Heart right ventricle (tissue), 16 donors: ENCODE measurements at places on chromosomes 7 and 10.

DNA sequence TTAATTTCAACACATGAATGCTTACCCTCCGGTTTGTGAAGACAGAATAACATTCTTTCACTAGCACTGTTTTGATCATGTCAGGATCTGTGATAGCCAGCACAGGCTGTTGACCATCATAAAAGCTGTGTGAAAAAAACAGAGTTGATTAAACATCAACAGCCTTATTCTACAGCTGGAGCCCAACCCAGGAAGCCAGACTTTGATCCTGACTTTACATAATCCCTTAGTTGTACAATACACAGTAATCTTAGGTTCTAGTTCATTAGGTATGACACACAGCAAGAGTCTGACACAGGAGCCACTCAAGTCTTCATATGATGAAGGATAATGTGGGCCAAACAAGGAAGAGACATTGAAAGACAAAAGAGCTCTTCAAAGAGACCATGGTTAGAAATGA is 11.4 kb downstream of the CYP3A4 start:
- no peak for DNase-seq

GRCh38 chr7:72405871-72406270 is 6.3 kb downstream of the CALN1 start:
- DNase-seq = no peak

DNA sequence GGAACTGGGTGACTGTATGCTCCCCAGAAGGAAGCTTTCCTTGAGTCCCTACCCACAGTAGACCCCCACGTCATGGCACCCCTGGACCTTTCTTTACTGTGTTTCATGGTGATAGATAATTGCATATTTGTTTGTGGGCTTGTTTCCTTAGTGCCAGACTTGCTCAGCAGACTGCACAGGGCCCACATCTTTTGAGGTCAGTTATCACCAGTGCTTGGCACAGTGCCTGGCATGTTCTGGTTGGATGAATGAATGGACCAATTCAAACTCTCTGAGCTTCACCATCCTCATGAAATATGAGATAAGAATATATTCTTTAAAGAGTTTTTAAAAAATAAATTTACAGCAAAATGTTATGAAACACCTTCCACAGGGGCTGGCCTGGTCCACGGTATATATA is 78.4 kb upstream of the EMX2 start:
- no peak for DNase-seq

DNA sequence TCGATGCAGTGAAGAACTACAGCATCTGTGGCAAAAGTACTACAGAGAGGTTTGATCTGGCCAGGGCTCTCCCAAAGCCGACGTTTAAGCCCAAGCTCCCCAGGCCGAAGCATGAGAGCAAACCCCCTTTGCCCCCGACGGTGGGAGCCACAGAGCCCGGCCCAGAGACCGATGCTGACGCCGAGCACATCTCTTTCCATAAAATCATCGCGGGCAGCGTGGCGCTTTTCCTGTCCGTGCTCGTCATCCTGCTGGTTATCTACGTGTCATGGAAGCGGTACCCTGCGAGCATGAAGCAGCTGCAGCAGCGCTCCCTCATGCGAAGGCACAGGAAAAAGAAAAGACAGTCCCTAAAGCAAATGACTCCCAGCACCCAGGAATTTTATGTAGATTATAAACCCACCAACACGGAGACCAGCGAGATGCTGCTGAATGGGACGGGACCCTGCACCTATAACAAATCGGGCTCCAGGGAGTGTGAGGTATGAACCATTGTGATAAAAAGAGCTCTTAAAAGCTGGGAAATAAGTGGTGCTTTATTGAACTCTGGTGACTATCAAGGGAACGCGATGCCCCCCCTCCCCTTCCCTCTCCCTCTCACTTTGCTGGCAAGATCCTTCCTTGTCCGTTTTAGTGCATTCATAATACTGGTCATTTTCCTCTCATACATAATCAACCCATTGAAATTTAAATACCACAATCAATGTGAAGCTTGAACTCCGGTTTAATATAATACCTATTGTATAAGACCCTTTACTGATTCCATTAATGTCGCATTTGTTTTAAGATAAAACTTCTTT is 2.3 kb downstream of the LRRTM3 start:
- no peak for DNase-seq

- no peak for DNase-seq
Observed at GRCh38 chr10:26468291-26468690, 30.1 kb downstream of the APBB1IP start.

DNA sequence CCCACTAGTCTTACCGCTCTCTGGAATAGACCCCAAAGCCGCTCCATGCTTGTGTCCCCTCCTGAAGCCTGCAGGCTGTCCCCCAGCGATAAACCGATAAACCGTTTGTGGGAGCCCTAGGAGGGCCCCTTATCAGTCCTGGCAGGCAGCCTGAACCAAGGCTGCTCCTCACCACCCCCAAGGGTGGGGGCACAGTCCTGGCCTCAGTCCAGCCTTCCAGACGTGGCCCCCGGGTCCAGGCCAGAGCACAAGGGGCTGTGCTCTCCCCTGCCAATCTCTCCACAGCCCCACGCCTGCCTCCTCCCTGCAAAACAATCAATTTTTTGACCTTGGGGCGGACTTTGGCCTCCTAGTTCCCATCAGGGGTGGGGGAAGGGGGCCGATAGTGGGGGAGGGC is at the start of gene TFR2:
TSS of gene TFR2 (minus strand) at position 90 of the 397 bp plus-strand sequence. CDS start at position 47, 43 bp downstream.
- DNase-seq = no peak
